ENCODE measurements at places on chromosomes 2 and 18. TPM values are rescaled to one million over a fixed set of nuclear protein-coding genes. Genes with fewer than 3 reads are reported as not detected.

The INSIG2 gene
- 54.8 TPM for total RNA-seq

The UGT1A8 gene
- total RNA-seq: 0.17 TPM

The TUBA3E gene
- total RNA-seq: not detected

The ADRA2B gene
- total RNA-seq: 0.55 TPM

The IGFBP2 gene
- 133 TPM for total RNA-seq

The IL1RL2 gene
- 1.2 TPM for total RNA-seq

DNA sequence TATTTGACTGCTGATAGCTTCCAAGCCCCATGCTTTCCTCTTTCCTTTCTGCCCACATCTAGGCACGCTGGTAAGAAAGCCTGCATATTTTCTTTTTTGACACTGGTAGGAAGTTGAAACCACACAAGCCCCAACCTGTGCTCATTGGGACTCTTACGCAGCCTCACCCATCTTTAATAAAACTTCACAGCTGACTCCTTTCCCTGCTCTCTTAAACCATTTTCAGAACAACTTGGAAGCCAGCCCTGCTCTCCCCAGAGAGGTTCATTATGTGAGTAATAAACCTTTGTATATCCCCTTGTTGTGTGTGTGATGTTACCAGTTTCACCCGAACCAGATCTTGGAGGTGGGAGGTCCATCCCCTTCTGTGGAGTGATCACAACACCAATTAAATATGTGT lies 268.4 kb downstream of the GPD2 start:
- DNase-seq: no peak

GRCh38 chr2:36290306-36290856 lies 65.2 kb upstream of the CRIM1 start:
- no peak for DNase-seq

DNA sequence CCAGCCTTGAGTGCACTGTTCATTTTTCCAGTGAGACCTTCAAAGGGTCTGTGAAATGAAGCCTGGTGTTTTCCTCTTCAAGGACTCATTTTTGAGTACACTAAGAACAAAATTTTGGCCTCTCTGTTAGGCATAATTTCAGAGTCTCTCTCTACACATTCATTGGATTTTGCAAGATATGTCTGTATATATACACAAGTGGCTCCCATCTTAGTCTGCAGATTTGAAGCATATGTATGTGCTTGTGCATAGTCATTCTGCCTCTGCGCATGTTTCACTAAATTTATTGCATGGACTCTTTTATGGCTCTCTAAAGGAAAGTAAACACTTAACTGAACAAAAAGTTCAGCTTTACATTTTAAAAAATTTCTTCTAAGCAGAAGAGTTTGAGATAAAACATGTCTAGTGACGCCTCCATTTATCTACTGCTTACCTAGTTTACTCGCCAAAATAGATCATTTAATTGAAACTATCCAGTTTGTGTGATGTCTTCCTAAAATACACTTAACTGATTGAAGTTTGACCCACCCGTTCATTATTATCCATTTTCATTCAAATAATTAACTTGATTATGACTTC lies 145.9 kb downstream of the FMNL2 start:
- DNase-seq: no peak

DNA sequence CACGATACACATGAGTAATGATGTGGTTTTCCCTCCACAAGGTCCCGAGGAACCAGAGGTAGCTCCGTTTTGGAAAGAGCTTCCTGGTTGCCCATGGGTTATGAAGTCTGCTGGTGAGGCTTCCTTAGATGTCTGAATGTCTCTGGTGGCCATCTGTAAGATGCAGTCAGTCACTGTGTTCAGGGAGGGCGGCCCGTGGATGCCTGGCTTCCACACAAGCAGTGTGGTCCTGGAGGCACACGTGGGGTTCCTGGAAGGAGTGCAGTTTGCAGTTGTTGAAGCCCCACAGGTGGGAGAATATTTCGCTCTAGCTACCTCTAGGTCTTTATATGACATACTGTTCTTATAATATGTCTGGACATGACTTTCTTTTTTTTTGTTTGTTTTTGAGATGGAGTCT lies 209.0 kb downstream of the FAM210A start:
- no peak for DNase-seq

- no peak for DNase-seq
These were observed 165.9 kb upstream of the MSH6 start for GRCh38 chr2:47617028-47617427.

- DNase-seq: no peak
These were observed 24.7 kb downstream of the STEAP3 start for GRCh38 chr2:119248311-119248710.

DNA sequence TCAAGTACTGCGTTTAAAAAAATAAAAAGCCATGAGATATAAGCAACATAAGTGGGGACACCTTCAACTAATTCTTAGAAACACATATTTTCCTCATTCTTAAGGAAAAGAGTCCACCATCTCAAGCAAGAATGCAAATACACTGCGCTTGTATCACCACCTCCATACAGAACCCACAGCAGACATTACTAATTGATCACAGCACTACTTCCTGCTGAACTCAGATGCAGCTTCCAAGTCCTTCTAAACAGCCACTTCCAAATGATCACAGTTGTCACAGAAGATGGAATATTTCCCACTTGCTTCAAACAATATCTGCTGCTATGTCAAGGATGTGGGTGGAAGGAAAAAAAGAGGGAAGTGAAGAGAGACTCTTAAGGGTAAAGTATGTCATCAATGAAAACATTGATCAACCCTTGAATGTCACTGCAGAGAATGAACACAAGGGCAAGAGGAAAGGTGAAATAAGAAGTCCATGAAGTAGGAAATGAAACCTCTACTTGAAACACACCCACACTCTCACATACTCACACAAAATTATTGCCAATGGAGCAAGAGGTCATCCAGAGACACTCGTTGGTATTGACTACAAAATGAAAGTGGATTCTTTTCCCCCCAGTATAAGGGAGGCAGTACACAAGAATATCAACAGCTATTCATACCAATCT lies 22.1 kb downstream of the TGFA start:
- no peak for DNase-seq

- no peak for DNase-seq
These were observed 399.1 kb upstream of the SPRED2 start for GRCh38 chr2:65831509-65831908.

DNA sequence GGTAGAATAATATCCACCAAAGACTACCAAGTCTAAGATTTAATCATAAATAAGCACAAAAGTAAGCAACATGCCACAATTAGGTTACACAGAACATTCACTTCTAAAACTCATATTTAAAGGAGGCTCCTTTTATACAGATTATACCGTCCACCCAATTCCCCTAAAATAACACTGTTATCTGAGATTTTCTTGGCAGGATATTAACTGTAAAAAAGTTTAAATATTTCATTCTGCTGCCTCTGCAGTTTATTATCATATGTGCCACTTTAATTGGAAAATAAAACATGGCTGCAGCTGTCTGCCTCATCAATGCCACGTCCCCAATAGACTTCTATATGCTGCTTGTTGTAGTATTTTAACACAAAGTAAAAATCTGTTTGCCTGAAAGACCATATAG lies 140.9 kb downstream of the DTNB start:
- DNase-seq: no peak

DNA sequence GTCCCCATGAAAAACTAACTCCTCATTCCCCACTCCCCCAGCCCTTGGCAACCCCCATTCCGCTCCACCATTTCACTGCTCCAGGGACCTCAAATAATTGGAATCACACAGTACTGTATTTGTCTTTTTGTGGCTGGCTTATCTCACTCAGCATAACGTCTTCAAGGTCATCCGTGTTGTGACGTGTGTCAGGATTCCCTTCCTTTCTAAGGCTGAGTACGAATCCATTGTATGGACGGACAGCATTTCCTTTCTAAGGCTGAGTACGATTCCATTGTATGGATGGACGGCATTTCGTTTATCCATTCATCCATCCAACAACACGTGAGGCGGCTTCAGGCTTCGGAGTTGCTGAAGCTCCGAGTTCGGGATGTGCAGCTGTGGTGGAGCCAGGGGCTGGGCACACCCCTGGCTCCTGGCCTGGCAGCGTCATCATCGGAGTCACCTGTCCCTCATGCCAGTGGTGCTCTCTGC lies 1.2 kb upstream of the ASB1 start:
- no peak for DNase-seq
